ENCODE measurements at places on chromosomes 11 and 22.

DNA sequence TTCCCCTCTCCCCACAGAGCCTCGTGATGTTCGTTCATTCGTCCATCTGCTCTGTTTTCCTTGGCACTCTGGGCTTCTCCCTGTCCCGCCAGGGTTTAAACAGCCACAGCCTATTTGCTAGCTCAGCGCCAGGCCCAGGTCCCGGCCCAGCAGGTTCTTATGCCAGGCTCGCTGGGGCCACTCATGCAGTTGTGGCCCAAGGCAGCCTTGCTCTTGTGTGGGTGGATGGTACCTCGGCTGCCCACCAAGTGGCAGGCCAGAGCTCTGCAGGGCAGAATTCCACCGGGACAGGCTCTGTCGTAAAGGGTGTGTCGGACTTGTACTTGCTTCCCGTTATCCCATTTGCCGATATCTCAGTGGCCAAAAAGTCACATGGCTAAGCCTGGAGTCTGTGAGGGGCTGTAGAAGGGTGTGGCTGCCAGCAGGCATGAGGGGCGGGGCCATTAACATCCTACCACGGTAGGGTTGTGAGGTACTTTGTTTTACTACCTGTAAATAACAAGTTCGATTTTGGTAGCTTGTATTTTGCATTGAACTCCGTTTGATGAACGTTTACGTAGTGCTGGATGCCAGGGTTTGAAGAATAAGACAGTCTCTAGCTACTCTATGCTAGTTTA lies 7.9 kb downstream of the FAM118A start:
- no peak for DNase-seq

- DNase-seq = no peak
These were observed 40.2 kb downstream of the FEZ1 start for GRCh38 chr11:125455851-125456250.

DNA sequence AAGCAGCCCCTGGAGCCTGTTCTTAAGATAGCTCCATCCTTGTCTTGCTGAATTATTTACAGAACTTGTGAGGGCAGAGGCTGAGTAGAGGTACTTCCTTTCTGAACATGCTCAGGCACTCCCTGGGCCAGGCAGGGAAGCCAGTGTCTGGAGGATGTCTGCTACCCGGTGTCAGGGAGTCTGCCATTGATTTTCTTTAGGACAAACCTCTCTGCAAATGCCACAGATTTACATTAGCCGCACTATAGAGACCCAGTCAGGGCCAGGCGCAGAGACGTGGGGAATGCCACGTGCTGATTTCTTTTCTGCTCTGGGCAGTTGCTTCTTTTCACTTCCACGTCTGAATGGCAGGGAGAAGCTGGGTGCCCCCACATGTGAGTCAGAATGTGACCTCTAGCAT lies 585.5 kb downstream of the NTM start:
- no peak for DNase-seq

- no peak for DNase-seq
These were observed 88.4 kb upstream of the TEAD1 start for GRCh38 chr11:12585861-12586260.

DNA sequence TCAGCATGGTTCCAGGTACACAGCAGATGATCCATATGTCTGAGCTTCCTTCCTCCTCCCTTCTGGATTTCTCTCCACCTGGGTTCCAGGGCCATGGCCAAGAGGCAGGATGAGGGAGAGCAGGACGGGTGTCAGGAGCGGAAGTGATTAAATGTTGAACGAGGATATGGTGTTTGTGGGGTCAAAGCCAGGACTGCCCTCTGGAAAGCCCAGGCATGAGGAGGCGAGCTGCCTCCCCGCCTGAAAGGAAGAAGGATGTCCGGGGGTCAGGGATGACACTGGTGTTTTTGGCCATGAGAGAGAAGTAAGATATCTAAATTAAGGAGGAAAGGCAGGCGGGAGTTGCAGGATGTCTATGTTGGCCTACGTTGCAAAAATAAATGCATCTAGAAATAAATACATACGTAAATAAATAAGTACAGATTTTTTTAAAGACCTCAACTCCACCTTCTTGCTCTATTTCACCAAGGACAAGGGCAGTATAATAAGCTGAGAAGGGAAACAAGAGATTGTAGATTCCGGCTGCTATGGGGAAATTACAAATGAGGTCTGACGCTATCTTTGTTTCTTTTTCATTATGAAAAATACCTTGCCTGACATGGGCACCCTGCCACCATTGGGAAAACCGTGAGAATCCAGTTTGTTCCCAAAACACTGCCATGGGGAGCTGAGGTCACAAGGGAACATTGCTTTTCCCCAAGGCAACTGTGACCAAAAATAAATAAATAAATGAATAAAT lies 27.6 kb upstream of the LIPT2 start:
- DNase-seq = no peak

- no peak for DNase-seq
These were observed 17.0 kb upstream of the GRIK4 start for GRCh38 chr11:120494595-120494994.

DNA sequence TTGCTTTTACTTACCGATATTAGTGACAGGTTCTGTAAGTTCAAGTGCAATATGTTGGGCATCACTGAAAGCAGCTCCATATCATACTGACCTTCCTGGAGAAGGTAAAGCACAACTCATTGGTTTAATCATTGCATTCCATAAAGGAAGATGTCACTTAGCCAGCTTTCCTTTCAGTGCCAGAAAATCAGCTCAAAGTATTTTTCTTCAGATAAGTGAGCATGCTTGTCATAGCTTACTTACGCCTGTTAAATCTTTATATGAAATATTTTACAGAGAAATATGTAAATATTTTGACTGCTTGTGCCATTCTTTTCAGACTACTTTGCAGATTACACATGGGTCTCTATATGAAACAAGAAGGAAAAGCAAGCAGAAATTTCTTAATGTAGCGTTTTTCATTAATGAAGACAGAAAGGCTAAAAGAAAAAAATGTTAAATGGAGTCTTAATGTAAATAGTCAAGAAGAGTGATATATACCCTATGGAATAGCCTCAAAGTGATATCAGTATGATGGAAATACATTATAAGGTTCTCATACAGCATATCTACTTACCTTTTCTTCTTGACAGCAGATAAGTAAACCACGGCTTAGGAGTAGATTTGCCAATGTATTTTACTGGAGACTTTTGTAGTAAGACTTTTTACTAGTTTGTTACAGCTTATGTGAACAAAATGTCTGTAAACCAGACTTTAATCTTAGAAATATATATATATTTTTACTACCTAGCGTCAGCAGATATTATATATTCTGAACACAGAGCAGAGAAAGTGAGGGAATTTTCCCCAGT lies 649.7 kb downstream of the METTL15 start:
- no peak for DNase-seq

- DNase-seq = no peak
These were observed 19.1 kb upstream of the SLC22A25 start for GRCh38 chr11:63262547-63262946.

GRCh38 chr11:114122686-114123085 lies 63.2 kb downstream of the ZBTB16 start:
- no peak for DNase-seq

DNA sequence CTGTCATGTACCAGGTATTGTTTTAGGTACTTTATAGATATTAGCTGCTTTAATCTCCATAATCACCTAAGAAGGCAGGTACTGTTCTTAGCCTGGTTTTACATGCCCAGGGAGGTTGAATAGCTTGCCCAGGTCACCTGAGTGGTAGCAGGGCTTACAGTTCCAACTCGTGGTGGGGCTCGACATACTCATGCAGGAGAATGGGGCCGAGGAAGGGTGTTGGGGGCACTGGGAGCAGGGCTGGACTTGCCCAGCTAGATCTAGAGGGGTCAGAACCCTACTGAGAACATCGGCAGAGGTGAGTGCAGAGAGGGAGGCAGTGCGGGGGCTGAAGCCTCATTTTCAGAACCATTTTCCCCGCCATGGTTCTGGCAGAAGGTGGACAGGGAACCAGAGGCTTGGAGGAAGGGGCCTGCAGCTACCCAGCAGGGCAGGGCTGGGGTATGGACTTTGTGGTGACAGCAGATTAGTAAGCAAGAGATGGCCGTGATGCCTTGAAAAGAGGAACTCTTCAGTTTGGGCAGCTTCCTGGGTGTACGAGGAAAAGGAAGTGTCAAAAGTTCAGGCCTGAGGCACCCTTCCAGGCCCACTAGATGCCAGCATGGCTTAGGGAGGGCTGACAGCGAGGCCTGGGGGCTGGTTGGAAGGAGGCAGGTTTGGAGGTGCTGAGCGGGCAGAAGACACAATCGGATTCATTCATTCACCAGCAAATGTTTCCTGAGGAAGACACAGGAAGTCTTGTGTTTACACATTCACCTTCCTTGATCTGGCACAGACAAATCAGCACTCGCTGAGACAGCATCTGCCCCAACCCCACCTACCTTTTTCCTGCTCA lies 54.7 kb upstream of the LYVE1 start:
- no peak for DNase-seq

DNA sequence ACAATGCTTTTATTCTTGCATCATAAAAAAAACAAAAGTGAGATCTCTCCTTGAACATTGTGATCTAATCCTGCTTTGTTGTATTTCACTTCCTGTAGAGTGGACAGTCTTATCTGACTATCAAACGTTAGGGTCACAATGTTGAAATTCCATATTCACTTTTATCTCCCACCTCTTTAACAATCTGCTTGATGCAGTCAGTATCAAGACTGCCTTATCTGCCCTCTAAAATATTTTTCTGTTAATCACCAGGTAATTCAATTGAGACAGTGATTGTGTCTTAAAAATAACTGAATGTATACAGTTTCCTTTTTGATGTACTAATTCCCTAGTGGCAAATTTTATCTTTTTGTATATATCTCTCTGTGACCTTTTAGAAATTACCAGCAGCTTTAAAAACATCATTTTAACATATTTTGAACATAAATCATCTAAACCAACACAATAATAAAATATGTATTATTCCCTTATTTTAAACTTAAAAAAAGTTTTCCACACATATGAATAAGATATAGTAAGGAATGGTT lies 143.1 kb upstream of the MPPED2 start:
- no peak for DNase-seq

DNA sequence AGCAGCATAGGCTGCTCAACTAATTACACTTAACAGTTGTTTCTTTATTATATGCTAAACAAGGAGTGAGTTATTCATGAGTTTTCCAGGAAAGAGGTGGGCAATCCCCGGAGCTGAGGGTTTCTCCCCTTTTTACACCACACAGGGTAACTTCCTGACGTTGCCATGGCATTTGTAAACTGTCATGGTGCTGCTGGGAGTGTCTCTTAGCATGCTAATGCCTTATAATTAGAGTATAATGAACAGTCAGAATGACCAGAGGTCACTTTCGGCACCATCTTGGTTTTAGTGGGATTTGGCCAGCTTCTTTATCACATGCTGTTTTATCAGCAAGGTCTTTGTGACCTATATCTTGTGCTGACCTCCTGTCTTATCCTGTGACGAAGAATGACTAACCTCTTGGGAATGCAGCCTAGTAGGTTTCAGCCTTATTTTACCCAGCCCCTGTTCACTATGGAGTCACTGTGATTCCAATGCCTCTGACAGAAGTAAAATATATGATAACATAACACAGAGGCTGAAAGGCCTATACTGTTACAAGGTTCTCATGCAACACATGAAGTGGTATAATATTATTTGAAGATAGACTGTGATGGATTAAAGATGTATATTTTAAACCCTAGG lies 41.3 kb upstream of the RDX start:
- no peak for DNase-seq

DNA sequence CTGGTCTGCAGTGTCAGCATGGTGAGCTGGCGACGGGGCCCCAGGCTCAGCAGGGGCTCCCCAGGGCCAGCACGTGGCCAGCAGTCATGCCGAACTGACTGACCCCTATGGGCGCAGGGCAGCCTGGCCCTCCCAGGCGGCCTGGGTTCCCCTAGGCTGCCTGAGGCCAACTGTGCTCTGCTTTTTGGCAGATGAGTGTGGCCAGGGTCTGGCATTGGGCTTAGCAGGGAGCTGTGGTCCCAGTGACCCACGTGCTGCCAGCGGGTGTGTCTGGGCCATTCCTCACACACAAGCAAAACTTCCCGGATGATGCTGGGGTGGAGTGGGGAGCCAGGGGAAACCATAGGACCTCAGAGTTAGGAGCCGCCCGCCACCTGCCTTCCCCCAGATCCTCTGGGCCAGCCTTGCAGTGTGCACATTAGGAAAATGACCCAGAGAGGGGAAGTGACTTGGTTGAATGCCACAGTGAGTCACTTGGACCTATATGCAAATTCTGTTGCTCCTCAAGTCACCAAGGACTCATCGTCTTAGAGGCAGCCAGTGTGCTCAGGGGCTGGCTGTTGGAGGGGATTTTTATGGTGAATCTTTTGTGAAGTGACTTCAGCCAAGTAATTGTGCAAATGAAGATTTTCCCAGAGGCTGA lies 6.5 kb downstream of the ADORA2A start:
- no peak for DNase-seq

DNA sequence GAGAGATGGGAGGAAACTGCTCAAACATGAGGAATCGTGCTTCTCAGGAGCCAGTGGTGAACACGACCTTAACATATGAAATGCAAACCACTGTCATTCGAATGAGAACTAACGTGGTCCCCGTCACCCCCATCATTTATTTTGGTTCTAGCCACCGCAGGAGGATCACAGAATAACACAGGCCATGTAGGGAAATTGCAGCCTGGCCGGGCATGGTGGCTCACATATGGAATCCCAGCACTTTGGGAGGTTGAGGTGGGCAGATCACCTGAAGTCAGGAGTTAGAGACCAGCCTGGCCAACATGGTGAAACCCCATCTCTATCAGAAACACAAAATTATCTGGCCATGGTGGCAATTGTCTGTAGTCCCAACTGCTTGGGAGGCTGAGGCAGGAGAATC lies 27.1 kb downstream of the KRTAP5-5 start:
- DNase-seq = no peak

GRCh38 chr11:64224891-64225607 lies 937 bp downstream of the TRPT1 start:
- no peak for DNase-seq

- DNase-seq = no peak
These were observed 1286.5 kb upstream of the TENM4 start for GRCh38 chr11:80727315-80727714.

DNA sequence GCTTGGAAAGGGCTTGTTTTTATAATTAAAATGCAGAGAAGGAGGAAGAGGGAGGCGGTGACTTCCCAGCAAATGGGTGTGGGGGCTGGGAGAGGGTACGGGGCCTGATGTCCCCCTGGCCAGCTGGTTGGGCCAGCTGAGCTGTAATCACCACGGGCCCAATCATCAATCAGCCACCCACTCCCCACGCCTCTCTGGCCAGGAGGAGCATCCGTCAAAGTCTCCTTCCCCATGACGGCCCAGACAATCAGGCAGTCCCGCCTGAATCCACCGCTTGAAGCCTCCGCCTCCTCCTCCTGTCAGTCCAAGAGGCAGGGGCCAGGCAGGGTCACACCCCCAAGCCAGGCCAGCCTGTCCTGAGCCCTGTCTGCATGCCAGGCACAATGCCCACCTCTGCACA lies 13.3 kb upstream of the CABP7 start:
- DNase-seq = no peak

DNA sequence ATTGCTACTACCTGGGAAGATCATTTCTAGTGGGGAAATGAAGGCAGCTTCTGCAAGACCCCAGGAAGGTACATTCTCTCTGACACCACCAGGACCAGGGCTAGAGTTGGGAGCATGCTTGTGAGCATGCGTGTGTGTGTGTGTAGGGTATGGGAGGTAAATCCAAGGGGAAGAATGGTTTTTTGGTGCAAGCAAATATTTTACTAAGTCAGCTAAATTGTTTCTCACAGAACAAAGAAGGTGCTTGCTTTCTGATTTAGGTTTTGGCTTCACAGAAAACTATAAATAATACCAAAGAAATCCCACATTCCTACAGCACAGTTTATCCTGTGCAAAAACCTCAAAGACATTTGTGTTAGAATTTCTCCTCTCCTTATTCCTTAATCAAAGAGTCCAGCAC lies 344.0 kb upstream of the CCDC90B start:
- no peak for DNase-seq

Measured in nucleus accumbens (tissue), 56 donors.